CD4-positive, alpha-beta T cell treated with Interleukin-17A for 1 hour (primary cell): ENCODE measurements at places on chromosomes 12 and 14.

DNA sequence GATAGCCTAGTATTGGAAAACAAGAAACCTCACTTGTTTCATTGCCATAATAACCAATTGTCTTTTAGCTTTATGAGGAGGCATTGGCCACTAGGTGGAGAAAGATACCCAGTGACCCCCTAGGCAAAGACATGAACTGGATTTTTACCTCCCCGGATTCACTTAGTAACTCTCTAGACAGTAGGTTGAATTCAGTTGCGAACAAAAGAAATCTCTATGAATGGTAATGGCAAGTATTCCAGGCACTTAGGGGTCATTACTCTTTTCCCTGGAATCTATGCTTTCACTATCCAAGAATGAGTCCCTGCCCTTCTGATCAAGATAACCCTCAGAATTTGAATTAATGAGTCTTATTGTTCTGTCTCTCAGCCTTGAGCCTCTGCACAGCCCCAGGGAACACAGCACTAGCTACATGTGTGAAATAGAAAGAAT is 29.5 kb upstream of the RHOJ start:
- no peak for DNase-seq

GRCh38 chr12:57518176-57518919 is 2.0 kb downstream of the DDIT3 start:
- DNase-seq: peak; percentile 16

DNA sequence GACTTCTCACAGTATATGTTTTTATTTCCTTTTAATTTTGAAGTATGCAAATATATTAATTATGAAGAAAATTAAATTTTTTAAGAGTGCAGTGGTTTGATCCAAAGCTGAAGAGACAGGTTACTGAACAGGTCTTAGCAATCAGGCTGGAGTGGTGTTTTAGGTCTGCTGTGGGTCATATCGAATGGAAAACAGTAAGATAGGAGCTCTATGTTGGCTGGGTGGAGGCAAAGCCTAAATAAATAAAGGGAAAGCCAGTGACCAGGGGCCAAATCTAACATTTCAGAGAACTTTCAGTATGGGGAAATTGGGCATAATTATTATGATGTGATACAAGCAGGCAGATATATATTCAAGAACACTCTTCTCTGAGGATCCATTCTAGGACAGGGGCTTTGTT is 12.7 kb upstream of the TSPAN8 start:
- DNase-seq: no peak

DNA sequence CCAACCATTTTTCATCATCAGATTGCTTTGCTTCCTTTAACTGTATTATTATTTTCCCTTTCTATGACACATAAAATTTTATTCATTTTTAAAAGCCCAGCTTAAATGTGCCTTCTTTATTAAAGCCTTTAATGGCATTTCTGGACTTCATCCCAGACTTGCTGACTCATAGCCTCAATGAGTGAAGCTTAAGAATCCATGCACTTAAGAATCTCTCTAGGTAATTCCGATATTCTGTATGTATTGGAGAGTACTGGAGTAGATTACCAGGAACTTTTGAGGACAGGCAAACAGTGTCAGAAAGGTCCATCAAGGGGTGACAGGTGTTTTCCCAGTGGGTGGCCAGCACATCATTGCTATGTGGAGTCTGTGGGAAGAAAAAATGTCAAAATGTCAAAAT is 107.9 kb downstream of the PTPRQ start:
- no peak for DNase-seq

- no peak for DNase-seq
These were observed 12.8 kb upstream of the ZDHHC22 start for GRCh38 chr14:77154421-77154820.

- no peak for DNase-seq
These were observed 73.0 kb downstream of the NINJ2 start for GRCh38 chr12:590206-590750.

DNA sequence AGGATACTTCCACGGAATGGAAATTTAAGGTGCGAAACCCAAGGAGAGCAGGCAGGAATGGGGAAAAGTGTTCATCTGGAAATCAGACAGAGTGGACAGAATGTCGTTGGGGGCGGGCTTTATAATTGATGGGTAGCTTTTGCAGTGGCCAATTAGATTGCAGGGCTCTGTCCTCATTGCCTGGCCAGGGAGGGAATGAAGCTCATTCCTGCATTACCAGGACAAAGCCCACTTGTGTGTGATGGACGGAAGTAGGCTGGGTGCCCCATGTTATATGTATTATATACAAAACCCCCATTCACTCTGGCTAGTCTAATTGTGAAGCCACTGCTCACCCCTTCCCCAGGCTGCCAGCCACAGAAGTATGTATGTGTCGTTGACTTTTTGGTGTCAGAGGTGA is 23.6 kb downstream of the ZNF664 start:
- DNase-seq: no peak

GRCh38 chr12:52442600-52443061 is 8.5 kb upstream of the KRT75 start:
- DNase-seq: no peak

- DNase-seq: peak; percentile 93
These were observed 10.3 kb upstream of the ERP27 start for GRCh38 chr12:14948672-14949071.

GRCh38 chr12:109827566-109828550 is 5.3 kb downstream of the TRPV4 start:
- peak; percentile 36 for DNase-seq

DNA sequence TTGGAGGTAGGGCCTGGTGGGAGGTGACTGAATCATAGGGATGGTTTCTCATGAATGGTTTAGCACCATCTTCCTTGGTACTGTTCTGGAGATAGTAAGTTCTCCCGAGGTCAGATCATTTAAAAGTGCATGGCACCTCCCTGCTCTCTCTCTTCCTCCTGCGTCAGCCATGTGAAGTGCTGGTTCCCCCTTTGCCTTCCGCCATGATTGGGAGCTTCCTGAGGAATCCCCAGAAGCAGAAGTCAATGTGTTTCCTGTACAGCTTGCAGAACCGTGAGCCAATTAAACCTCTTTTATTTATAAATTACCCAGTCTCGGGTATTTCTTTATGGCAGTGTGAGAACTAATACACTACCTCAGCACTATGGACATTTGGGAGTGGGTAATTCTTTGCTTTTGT is 4.8 kb upstream of the LGMN start:
- no peak for DNase-seq

- DNase-seq: no peak
These were observed 79.2 kb downstream of the TBC1D30 start for GRCh38 chr12:64903479-64904152.

DNA sequence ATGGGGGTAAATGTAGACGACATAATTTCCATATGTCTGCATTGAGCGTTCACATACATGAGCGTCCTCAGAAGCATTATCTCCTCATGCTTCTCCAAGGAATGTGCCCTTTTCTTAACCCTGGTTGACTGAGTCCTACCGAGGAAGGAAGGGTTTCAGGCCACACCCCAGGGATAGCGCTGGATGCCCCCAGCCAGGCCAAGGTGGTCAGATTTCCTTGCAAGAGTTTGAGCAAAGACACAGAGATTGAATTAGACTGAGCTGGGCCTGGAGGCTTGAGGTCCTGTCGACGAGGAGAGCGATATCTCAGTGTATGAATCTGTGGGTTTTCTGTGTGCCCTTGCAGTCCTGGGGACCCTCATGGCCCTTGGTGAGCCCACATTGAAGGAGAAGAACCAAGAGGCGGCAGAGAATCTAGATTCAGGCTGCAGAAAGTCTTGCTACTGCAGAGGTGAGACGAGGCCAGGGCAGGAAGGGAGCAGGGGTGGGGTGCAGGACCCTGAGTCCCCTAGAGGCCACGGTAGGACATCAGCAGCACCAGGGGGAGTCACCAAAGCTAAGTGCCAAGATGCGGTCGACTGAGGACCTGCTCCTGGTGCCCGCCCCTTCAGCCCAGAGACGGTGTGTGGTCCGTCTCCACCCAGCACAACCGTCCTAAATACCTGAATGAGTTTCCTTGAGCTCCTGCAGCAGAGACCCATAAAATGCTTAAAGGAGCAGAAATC is 94.7 kb upstream of the DIO3 start:
- DNase-seq: no peak

DNA sequence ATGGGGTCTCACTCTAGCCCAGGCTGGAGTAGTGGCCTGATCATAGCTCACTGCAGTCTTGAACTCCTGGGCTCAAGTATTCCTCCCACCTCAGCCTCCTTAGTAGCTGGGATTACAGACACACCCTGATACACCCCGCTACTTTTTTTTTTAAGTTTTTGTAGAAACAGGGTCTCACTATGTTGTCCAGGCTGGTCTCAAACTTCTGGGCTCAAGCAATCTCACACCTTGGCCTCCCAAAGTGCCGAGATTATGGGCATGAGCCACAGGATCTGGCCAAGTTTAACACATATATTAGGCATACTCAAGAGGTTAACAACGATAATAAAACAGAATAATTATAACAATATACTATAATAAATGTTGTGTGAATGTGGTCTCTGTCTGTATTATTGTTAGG is 25.8 kb downstream of the PPTC7 start:
- no peak for DNase-seq

DNA sequence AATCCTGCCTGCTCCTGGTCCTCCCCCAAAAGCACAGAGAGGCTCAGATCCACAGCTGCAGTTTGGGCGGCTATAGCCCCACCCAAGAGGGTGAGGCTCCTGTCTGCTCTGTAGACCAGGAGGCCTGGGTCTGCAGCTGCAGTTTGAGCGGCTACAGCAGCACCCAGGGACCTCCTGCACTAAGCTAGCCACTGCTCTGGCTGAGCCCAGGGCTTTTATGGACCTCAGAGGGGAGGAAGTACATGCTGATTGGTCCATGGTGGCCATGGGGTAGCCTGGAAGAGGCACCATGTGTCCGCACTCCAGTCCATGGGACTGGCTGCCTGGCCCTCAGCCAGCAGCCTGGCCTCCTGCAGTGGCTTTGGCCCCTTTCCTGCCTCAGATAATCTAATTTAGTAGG is 49.6 kb upstream of the GSC start:
- no peak for DNase-seq

DNA sequence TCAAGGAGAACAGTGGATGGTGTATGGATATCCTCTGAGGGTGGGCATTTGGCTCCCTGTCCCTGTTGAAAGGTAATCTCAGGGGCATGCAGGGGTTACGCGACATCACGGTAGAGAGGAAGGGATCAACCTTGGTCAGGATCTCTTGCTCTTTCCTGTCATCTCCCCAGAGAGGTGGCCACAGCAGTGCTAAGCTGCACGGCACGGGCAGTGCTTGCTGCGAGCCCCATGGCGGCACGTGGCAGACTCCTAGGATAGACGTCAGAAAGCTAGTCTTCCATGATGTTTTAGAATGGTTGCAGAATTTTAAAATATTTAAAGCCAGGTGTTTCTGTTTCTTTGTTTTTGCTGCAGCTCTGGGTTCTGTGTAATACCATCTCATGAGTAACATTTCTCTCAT is 41.0 kb downstream of the DYNC1H1 start:
- DNase-seq: no peak

DNA sequence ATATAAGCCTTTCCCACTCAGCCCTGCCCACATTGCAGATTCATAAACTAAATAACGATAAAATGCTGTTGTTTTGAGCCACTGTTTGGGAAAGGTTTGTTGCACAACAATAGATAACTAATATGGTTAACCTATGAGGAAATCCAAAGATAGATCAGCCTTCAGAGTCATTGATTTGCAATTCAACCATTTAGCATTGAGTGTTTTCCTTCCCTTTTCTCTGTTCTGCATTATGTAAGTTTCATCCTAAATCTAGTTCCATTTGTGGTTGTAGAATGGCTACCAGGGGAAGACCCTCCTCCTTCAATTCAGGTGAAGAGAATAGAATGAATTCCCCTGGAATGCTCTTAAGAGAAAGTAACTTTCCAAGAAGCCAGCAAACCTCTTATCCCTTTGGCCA is 19.6 kb downstream of the TC2N start:
- DNase-seq: no peak

- DNase-seq: no peak
These were observed 146.3 kb downstream of the PDZRN4 start for GRCh38 chr12:41334390-41334789.

- no peak for DNase-seq
These were observed 170.2 kb downstream of the ETV6 start for GRCh38 chr12:11819643-11820042.

- peak; percentile 52 for DNase-seq
These were observed 8.8 kb downstream of the VPS37B start for GRCh38 chr12:122886851-122887818.

DNA sequence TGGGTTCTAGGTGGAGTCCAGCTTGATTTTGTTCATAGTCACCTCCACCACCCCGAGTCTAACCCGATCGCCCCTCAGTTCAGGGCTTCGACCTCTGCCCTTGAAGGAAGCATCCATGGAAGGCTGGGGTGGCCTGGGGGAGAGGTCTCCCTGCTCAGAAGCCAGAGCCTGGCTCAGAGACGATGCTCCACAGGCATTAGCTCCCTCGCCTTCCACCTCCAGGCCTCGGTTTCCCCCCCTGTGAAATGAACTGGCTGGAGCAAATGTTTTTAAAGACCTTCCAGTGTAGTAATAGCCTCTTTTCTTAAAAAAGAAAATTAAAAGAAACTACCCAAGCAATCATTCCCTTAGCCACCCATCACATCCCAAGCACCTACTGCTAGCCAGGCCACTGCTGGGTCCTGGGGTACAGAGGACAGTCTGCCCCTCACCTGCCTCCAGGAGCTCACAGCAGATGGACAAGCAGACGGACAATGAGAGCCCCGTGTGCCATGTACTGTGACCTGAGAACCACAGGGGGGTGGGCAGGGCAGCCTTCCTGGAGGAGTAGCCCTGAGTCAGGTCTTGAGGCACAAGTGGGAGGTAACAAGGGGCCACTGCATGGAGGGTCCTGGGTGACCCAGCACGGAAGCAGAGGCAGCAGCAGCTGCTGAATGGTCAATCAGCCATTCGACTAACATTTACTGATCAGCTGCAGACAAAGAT is 42.3 kb upstream of the EML1 start:
- DNase-seq: no peak

- no peak for DNase-seq
These were observed 28.4 kb downstream of the RAD9B start for GRCh38 chr12:110530511-110530910.
